ENCODE measurements at places on chromosomes 7 and 10. TPM values are rescaled to one million over a fixed set of nuclear protein-coding genes. Genes with fewer than 3 reads are reported as not detected.

DNA sequence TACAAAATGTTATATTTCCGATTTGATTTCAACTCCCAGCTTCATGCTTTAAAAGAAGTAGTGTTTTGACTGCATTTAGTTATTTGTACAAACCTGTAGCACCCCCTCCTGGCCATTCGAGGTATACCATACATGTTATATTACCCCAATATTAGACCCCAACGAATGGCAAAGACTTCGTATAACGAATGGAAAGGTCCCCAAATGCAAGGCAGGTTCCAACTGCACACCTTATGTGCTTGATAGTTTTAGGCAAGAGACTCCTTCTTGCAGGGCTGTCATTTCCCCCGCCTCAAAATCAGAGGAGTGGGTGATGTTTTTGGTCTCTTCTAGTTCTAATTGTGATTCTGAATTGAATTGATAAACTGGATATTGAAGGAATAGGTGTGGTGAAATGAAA lies 101.1 kb upstream of the TARP start:
- H3K36me3 ChIP-seq, result no peaks in the 10 kb centered on the region
- no peaks in the 10 kb centered on the region for H3K4me1 ChIP-seq
- H3K4me3 ChIP-seq, result no peak overlapping the region
- no peak for DNase-seq

DNA sequence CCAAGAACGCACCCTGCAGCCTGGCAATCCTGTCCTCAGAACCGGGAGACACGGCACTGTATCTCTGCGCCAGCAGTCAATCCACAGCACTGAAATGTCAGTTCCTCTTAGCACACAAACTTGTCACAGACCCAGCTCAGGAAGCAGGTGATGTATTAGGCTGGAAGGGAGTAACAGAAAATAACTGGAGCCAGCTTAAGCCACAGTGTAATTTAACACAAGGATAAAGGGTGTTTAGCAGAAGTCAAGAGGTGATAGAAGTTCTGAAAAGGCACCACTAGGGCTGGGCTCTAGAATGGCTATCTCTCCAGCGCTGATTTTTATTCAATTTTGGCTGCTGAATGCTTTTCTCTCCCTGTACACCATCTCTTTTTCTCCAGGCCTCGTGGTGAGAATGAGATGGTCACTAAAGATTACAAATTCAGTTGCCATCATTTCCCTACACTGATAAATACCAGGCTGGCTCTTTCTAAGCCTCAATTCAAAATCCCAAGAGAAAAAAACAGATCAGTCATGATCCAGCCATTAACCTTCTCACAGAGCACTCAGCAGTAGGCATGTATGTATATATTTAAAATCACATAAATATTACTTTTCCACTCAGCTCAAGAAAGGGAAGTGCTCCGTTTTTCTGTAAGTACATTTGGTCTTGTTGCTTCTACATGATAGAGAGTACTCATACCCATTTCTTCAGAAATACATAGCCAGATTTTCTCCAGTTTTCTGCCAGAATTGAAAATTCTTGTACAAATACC lies 102.7 kb upstream of the PRSS1 start:
- no peak for DNase-seq
- H3K36me3 ChIP-seq, result no peaks in the 10 kb centered on the region
- no peaks in the 10 kb centered on the region for H3K4me1 ChIP-seq
- H3K27ac ChIP-seq, result no peak overlapping the region
- no peaks in the 10 kb centered on the region for H3K27me3 ChIP-seq

STEAP1 gene
- 6.5 TPM for total RNA-seq

DNA sequence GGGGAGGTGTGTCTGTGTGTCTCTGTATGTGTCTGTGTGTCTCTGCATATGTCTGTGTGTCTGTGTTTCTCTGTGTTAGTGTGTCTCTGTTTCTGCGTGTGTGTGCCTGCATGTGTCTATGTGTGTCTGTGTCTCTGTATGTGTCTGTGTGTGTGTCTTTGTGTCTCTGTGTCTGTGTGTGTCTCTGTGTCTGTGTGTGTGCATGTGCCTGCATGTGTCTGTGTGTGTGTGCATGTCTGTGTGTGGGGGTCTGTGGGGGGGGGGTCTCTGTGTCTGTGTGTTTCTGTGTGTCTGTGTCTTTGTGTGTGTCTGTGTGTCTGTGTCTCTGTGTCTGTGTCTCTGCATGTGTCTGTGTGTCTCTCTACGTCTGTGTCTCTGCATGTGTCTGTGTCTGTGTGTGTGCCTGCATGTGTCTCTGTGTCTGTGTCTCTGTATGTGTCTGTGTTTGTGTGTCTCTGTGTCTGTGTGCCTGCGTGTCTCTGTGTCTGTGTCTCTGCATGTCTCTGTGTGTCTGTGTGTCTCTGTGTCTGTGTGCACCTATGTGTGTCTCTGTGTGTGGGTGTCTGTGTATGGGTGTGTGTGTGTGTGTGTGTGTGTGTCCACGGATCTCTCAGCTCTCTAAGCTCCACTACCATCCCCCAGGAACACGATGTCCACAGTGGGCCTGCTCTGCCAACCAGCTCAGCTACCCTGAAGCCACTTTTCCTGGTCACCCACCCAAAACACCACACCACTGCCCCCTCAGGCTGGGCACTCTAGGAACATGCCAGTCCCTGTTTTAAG lies 41.7 kb downstream of the RASGEF1A start:
- peaks cover 12% of the 10 kb centered on the region for H3K27me3 ChIP-seq
- H3K36me3 ChIP-seq, result no peaks in the 10 kb centered on the region
- no peak overlapping the region for H3K4me3 ChIP-seq
- H3K4me1 ChIP-seq, result no peaks in the 10 kb centered on the region
- no peak overlapping the region for H3K27ac ChIP-seq
- no peak for DNase-seq

GRCh38 chr10:132537684-132538001 lies at the start of gene INPP5A:
Gene INPP5A, plus strand, starts transcription at chr10:132537787. Its CDS starts 310 bp downstream, at chr10:132538097.
- H3K36me3 ChIP-seq, result no peaks in the 10 kb centered on the region
- no peak for DNase-seq
- H3K4me1 ChIP-seq, result peaks cover 35% of the 10 kb centered on the region
- no peaks in the 10 kb centered on the region for H3K27me3 ChIP-seq
- H3K27ac ChIP-seq, result no peak within 1 kb of the TSS

DNA sequence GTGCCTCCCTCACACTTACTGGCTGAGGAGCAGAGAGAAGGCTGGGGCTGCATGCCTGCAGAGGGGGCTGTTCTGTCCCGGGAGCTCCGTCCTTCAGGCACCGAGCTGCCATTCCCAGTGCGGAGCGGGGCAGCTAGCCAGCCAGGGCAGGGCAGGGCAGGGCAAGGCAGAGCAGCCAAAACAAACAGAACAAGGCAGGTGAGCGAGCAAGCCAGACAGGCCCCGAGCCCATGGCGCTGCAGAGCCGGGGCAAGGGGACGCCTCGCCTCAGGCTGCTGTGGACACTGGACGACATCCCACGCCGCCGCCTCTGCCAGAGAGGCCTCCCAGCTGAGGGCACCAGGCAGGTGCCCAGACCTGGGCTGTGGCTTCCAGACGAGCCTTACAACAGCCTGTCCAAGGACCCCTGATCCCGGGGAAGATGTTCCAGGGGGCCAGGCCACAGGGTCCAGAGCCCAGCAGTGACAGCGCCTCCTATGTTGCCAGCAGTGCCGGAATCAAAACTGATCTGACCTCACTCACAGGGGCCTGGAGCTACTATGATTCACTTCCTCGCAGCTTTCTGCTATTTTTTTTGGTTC lies 8.2 kb upstream of the NDST2 start:
- peaks cover 57% of the 10 kb centered on the region for H3K36me3 ChIP-seq
- H3K27me3 ChIP-seq, result no peaks in the 10 kb centered on the region
- DNase-seq, result peak; percentile 51

CARD11 gene
- total RNA-seq, result 63.3 TPM

GRCh38 chr7:23715099-23715498 lies 5.1 kb downstream of the STK31 start:
- H3K27ac ChIP-seq, result no peak overlapping the region
- H3K27me3 ChIP-seq, result no peaks in the 10 kb centered on the region

GPR26 gene
- total RNA-seq, result not detected

DNA sequence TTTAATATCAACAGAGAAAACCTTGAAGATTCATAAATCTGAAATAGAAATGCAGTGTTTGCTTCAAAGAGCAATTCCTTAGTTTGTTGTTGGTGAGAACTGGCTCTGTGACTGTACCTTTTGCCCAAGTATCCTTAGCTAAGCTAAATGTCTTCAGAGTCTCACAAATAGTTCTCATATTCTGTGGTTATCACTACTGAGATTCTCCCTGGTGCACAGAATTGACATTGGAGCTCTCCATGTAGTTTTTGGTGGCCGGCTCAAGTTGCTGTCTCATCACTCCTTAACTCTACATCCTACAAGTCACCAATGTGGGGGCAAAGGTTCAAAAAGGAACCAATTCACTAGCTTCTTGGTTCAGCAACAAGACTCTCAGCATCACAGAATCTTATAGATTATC lies 780.3 kb downstream of the LRMDA start:
- DNase-seq, result no peak
- no peaks in the 10 kb centered on the region for H3K36me3 ChIP-seq
- no peak overlapping the region for H3K4me3 ChIP-seq

DNA sequence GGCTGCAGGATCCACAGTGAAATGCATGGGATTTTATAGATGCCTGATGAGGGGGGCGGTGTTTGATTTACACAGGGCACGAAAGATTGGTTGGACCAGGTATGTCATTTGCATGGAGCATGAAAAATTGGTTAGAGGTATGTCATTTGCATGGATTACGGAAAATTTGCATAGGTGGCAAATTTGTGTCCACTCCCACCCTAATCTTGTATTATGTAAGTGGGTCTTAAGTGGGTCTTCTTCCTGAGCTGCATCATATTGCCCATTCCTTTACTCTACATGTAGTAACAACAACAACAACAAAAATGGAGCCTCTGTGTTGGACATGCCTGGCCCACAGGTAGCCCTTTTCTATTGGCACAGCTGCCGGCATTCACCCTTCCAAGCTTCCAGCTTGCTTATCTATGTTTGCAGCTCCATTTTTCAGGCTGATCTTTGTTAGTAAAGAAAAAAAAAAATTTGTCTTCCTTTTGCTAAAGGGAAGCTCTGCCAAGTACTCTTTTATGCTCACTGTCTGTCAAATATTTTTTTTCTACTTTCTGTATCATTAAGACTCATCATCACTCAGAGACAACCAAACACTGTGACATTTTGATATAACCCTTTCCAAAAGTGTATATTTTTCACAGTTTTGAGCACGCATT lies 10.3 kb upstream of the ZNF273 start:
- no peaks in the 10 kb centered on the region for H3K4me1 ChIP-seq
- H3K4me3 ChIP-seq, result no peak overlapping the region
- H3K27ac ChIP-seq, result no peak overlapping the region
- H3K36me3 ChIP-seq, result no peaks in the 10 kb centered on the region

MEOX2 gene
- not detected for total RNA-seq

DNA sequence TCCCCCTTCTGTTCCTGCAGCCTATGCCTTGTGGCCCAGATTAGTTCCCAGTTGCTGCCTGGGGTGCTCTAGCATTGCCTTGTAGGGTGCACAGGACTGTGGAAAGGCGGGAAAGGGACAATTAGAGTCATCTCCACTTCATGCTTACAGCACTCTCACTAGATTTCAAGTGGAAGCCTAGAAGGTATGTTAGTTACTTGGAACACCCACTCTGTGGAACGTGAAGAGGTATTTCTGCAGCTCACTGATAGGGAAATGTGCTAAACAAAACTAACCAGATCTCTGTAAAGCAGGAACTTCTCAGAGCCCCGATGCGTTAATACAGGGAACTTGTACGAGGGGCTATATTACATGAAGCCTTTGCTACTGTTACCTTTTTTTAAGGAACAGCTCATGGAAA lies 19.4 kb downstream of the STMP1 start:
- H3K4me1 ChIP-seq, result peaks cover 25% of the 10 kb centered on the region
- peaks cover under 1% of the 10 kb centered on the region for H3K36me3 ChIP-seq
- no peak for DNase-seq
- no peak overlapping the region for H3K27ac ChIP-seq
- no peaks in the 10 kb centered on the region for H3K27me3 ChIP-seq

PNLIPRP2 gene
- total RNA-seq, result not detected

NPSR1 gene
- not detected for total RNA-seq

- no peak for DNase-seq
- no peak overlapping the region for H3K4me3 ChIP-seq
- H3K27me3 ChIP-seq, result no peaks in the 10 kb centered on the region
- H3K27ac ChIP-seq, result no peak overlapping the region
Observed at GRCh38 chr7:144738708-144739314, 97.0 kb downstream of the TPK1 start.

FHIP2A gene
- 16.0 TPM for total RNA-seq

GRCh38 chr10:12165999-12166775 lies 29.5 kb downstream of the NUDT5 start:
- H3K27me3 ChIP-seq, result no peaks in the 10 kb centered on the region
- no peaks in the 10 kb centered on the region for H3K4me1 ChIP-seq
- H3K4me3 ChIP-seq, result no peak overlapping the region
- no peak for DNase-seq

AEBP1 gene
- 0.98 TPM for total RNA-seq

GRCh38 chr7:33554046-33554445 lies 351.3 kb upstream of the BMPER start:
- no peaks in the 10 kb centered on the region for H3K27me3 ChIP-seq
- no peak overlapping the region for H3K4me3 ChIP-seq
- no peaks in the 10 kb centered on the region for H3K36me3 ChIP-seq
- no peaks in the 10 kb centered on the region for H3K4me1 ChIP-seq
- H3K27ac ChIP-seq, result no peak overlapping the region
